ENCODE measurements at places on chromosomes 6 and 20.

GRCh38 chr6:90072501-90072900 is 178.2 kb downstream of the GJA10 start:
- DNase-seq: no peak

DNA sequence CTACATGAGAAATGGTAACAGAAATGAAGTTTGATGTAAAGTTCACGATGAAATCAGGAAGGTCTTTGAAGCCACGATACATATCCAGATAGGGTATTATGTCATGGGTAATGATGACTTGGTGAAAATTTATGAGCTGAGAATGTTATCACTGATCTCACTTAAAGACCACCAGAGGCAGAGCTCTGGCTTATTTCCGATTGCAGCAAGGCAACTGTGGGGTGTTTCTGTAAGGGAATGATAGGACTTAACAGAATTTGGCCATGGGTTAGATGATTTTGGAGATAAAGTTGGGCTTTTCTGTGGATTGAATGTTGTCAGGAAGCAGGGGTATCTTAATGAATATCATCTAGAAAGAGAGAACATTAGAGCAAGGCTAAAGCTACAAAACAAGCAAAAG is 508.4 kb downstream of the HDGFL1 start:
- DNase-seq: no peak

- DNase-seq: no peak
Observed at GRCh38 chr20:4844751-4845465, 123.2 kb downstream of the PRND start.

DNA sequence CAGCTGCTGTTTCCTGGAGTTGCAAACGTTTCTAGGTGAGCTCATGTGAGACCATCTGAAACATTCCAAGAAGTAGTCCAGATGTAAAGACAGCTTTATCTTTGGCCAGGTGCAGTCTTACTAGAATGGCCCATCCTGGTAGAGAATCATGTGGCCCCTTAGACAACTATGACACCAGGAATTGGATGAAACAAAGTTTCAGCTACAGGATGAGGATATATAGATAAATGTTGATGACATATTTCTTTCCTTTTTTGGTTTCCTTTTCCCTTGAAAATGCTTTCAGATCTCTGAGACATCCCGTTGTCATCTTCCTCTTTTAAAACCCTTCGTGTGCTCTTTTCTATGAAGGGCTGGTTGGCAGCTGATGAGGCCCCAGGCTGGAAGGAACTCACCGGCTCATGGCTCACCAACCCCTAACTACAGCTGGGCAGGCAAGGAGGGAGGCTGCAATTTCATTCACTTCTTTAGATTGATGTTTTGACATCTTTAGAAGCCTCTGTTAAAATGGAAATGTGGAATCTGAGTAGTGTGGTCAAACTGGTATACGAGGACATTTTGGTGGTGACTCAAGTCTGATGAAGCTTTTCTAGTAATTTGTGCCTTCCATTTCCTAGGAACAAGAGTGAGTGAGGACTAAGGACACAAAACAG is 167.9 kb upstream of the TNFAIP3 start:
- peak; percentile 37 for DNase-seq

DNA sequence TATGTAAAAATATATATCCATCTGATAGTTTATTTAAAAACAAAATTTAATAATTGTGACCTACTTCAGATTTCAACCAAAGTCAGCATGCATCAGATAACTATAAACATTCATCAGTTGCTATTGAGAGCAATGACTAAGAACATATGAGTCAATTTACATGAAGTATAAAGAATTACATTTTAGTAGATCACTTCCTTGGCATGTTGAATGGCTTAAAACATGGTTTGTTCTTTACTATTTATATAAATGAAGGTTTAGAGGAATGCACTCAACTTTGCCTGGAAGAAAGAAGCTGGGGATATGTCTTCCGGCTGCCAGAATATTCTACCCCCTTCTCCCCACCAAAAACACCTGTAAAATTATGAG is 6.4 kb upstream of the FAM217A start:
- no peak for DNase-seq

GRCh38 chr6:144519426-144519825 is 234.3 kb downstream of the UTRN start:
- no peak for DNase-seq

DNA sequence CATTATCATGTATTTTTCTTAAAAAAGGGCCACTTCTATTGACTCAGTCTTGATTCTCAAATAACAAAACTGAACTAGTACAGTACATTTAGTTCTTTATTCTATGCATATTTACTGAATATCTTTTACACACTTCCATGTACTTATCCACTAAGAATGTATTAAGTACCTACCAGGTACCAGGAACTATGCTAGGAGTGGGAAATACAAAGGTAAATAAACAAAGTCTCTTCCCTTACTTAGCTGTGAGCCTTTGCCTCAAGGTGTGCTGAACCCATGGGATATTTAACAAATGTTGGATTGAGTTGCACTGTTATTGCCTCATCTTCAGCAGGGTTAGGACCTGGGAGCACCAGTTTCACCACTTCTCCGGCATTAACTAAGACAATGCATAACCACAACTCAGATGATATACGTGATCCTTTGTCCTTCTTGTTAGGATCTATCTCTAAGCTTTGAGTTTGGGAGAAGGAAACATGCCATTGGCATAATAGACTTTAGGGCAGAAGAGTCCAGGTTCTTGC is 533.9 kb downstream of the TFAP2B start:
- DNase-seq: no peak

GRCh38 chr6:141088171-141088570 is 1044.6 kb upstream of the GJE1 start:
- no peak for DNase-seq

GRCh38 chr20:1278993-1279392 is 12.9 kb downstream of the SNPH start:
- DNase-seq: no peak

GRCh38 chr6:34484899-34485298 is 19.0 kb downstream of the PACSIN1 start:
- peak; percentile 55 for DNase-seq

DNA sequence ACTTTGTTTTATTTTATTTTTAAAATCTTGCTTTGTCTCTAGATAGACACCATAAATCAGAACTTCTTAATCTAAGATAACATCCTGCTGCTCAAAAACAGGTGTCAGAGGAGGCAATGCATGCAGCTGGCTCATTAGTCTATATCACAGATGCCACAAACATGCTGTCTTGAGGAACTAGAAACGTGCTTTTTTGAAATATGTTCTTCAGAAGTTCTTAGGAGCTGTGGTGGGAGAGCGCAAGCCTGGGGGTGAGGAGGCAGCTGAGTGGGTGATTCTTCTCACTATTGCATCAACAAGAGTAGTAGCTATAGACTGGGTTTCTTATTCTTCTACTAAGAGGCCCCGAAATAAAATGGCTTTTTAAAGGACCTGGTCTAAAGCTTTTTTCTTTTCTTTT is 23.4 kb downstream of the IL22RA2 start:
- DNase-seq: no peak

DNA sequence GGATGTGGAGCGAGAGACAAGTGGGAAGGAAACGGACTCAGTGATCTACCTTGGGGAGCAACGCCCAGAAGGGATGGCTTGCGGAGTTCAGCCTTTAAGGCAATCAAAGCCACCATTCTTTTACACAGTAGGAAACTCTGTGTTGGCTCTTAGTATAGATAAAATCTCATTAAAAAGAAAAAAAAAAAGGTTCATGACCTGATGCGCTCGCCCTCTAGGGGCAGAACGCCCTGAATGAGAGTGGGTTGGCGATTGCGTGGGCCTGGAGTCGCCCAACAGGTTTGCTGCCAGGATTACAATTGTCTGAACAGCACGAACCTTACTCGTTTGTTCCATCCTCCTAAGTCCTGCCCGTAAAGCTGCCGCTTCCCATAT is 1.2 kb downstream of the TPD52L1 start:
- DNase-seq: no peak

DNA sequence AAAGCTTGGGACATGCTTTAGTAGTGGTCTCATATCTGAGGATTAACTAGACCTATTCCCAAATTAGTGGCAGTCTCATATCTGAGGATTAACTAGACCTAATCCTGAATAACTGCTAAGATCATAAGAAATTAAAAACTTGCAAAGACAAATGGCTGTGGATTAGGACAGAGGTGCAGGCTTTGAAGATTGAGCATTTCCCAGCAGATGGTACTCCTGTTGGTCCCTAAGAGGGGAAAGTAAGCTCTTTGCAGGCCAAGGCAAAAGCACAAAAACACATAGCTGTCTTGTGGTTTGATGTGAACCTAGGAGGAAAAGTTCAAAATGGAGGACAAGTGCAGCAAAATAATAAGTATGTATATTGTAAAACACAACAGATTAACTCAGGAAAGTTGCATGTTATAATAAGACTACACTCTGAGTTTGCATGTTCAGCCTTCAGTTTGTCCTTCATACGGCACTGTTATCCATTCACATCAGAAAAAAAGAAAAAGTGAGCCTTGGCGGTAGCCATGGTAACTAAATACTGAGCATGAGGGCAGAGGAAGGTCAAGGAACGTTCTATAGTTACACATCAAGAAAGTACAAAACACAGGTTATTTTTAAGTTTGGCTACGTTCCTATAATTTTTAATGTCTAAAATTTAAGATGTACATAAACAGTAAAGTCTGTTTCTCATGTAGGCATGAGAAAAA is 62.8 kb downstream of the FILIP1 start:
- DNase-seq: no peak

GRCh38 chr6:106882601-106883518 is 91.7 kb downstream of the CD24 start:
- DNase-seq: no peak

- DNase-seq: no peak
Observed at GRCh38 chr6:37628611-37629320, 68.9 kb downstream of the MDGA1 start.

- DNase-seq: no peak
Observed at GRCh38 chr6:88641178-88641903, 322.1 kb downstream of the RNGTT start.

DNA sequence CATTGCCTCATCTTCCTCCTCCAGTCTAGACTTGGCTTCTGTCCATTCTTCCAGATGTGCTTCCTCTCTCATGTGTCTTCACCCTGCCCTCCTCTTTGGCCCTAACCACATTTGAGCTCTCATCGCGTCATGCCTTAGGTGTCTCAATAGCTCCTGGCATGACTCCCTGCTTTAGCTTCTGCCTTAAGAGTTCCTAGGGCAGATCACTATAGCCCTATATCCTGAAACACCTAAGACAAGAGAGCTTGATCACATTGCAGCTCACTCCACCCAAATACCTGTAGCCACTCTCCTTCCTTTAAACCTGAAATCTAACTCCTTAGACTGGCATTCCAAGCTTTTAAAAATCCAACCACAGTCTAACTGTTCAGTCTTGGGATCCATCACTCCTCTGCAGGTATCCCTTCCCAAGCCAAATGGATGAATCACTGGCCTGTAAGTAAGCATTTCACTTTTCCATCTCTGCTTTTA is 69.0 kb upstream of the STXBP5 start:
- DNase-seq: no peak

DNA sequence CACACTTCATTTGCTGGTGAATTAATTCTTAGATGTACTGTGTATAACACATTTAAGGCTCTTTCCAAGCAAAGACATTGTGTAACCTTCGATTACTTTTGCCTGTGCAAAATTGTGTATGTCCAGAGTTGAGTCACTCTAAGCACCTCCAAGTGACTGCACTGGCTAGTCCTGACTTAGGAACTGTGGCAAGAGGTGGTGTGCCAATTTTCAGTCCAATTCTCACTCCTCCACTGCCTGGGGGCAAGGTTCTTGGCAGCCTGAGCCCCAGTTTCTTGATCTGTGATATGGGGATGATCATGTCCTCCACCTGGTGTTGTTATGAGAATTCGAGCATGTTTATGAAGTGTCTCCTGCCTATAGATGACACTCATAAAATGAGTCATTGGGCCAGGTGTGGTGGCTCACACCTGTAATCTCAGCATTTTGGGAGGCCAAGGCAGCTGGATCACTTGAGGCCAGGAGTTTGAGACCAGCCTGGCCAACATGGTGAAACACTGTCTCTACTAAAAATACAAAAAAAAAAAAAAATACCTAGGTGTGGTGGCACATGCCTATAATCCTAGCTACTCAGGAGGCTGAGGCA is 105.3 kb upstream of the CDYL start:
- DNase-seq: no peak

GRCh38 chr20:50303573-50304500 is 113.2 kb downstream of the CEBPB start:
- DNase-seq: no peak

Data from CD4-positive, alpha-beta T cell (primary cell).